ENCODE measurements at places on chromosomes 1 and 21.

DNA sequence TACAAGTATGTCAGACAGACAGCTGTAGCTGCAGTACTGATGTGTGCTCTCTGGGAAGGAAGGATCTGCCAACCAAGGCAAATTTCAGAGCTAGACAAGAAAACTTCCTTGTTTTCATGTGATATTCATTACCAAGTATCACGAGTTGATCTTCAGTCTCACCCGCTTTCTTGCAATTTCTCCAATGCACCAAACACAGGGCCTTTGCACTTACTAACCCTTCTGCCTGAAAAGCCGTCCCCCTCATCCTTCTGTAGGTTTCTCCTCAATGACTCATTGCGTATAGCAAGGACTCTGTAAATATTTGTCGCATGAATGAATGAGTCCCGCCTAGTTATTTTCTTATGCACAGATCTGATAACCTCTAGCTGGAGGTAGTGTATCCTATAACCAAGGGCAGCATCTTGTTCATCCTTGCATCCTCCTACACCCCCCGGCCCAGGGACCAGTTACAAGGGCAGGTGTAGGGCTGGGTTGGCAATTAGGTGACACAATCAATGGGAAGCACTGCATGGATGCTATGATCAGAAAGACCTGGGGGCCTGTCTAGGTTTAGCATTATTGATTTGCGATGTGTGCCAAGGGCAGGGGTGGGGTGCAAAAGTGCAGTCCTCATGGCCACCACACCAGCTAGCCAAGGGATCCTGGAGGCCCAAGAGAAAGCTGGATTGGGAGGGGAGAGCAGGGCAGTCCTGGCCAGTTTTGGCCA lies 51.4 kb upstream of the GPR157 start:
- DNase-seq = no peak

DNA sequence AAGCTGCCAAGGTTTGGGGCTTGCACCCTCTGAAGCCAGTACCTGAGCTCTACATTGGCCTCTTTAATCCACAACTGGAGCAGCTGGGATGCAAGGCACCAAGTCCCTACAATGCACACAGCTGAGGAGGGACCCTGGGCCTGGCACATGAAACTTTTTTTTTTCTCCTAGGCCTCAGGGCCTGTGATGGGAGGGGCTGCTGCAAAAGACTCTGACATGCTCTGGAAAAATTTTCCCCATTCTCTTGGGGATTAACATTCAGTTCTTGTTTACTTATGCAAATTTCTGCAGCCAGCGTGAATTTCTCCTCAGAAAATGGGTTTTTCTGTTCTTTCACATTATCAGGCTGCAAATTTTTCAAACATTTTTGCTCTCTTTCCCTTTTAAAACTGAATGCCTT lies 1072.2 kb downstream of the BRINP3 start:
- no peak for DNase-seq

DNA sequence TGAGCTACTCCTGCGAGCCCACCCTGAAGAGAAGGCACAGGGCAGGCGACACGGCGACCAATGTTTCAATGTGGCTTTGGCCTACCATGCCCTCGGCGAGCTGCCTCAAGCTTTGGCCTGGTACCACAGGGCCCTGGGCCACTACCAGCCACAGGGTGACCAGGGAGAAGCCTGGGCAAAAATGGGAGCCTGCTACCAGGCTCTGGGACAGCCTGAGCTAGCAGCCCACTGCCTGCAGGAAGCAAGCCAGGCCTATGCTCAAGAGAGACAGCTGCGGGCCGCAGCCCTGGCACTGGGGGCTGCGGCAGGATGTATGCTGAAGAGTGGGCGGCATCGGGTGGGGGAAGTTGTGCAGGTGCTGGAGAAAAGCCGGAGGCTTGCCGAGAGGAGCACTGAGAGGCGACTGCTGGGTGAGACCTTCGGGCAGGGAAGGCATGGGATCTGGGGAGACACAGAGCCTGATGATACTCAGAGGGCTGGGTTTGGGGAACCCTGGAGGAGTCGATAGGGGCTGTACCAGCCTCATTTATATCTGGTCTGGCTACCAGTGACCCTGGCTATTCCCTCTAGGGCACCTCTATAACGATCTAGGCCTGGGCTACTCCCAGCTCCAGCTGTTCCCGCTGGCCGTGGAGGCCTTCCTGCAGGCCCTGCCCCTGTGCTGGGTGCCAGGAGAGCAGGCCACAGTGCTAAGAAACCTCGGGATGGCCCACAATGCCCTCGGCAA lies 2.3 kb downstream of the TTC24 start:
- no peak for DNase-seq

GRCh38 chr21:35827004-35827403 lies 233.3 kb downstream of the SETD4 start:
- DNase-seq = no peak

GRCh38 chr1:46556822-46557221 lies 5.4 kb upstream of the KNCN start:
- no peak for DNase-seq

DNA sequence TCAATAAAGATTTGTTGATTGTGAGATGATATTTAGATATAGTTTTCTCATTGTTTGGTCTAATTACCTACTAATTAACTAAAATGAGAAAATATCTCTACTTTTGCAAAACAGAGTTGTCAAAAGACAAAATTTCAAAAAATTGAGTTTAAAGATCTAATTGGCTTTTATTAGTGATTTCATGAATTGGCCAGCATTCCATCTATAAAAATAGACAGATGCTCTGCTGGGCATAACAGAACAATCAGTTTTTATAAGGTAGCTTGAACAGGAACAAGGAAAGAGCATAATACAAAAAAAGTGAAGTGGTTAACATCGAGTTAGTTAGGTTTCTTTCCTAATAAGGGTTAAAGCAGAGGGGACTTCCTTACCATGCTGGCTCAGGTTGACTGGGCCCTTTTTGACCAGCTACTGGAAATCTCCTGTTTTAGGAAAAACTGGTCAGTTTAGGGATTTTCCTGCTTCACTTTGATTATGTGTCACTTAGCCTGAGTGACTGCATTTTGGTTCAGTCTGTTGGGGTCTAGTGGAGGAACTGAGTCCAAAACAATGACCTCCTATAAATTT lies 63.0 kb downstream of the VCAM1 start:
- no peak for DNase-seq

DNA sequence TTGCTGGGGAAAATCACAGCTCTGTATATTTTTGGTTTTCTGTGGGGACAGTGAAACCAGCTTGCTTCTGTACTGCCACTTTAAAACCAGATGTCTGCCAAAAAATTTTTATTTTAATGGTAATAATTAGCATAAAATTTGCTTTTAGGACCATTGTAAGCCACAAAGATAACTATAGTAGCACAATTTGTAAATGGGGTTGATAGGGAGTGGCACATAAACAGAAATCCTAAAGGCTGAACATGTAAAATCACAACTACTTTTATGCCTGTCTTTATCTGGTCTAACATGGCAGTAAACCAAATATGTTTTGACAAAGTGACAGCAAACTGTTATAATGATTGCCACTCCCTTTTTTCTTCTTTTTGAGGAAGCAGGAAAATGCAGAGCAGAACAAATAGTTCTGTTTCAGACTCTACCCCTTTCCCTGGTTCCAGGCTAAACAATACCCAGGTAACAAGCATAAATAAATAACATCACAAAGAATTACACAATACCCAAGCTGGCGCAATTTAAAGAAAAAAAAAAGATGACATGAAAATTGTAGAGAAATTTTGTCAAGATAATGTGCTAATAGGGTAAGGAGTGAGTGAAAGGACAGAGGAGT lies 24.0 kb upstream of the CCDC181 start:
- no peak for DNase-seq

DNA sequence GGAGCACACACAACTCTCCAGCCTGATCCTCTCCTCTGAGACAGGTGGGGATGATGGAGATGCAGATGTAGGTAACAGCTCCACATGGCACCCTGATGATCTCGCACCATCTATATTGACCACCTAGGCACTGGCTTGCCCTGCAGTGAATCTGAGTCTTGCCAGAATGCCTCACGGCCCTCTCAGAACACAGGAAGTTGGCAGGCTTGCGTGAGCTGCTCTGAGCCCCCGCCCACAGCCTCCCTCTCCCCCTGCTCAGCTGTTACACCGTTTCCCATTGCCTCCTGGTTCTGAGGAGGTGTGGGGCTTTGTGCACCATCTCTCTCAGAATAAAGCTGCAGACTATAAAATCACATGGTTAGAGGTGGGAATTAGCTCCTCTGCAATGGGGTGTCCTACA lies 48.0 kb downstream of the URB2 start:
- no peak for DNase-seq

DNA sequence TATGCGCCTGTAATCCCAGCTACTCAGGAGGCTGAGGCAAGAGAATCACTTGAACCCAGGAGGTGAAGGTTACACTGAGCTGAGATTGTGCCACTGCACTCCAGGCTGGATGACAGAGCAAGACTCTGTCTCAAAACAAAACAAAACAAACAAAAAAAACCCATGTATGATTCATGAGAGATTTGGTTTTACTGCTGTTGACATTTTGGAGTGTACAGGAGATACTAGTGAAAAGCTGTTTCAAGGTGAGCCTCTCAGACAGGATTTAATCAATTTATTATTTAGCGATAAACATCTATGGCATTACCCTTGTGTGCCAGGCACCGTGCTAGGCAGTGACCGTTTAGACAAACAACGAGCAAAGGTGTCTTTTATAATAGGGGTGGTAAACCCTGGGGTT lies 16.5 kb downstream of the LHX4 start:
- no peak for DNase-seq

DNA sequence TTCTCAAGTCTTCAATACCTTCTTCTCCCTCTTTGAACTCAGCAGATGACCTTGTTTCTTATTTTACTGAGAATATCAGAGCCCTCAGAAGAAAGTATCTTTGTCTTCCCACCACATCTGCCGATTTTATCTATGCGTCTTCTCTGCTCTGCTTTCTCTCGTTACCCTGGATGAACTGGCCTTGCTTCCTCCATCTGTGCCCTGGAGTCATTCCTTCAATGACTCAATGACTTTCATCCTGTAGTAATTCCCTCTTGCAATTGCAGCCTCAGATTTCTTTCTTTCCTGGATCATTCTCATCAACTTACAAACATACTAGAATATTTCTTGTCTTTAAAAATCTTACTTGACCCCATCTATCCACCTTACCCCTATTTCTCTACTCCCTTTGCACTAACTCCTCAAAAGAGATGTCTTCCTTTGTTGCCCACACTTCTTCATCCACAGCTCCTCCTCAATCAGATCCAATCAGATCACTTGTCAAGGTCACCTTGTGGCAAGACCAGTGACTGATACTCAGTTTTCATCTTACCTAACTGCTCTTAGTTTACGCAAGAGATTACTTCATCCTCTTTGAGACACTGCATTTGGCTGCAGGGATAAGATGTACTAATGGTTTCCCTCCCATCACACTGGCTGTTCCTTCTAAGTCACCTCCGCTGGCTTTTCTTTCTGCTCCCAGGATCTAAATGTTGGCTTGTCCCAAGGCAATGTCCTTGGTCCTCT lies 8.2 kb upstream of the TGFBR3 start:
- DNase-seq = no peak

GRCh38 chr1:21341022-21341421 lies 50.8 kb upstream of the ECE1 start:
- no peak for DNase-seq
